Eye (tissue), 1 donor: ENCODE measurements at places on chromosomes 11 and 22.

GRCh38 chr22:31891366-31892079, 52.8 kb upstream of the YWHAH start:
- peak; percentile 75 for DNase-seq

GRCh38 chr11:21625982-21626381, 566.9 kb upstream of the ANO5 start:
- no peak for DNase-seq

DNA sequence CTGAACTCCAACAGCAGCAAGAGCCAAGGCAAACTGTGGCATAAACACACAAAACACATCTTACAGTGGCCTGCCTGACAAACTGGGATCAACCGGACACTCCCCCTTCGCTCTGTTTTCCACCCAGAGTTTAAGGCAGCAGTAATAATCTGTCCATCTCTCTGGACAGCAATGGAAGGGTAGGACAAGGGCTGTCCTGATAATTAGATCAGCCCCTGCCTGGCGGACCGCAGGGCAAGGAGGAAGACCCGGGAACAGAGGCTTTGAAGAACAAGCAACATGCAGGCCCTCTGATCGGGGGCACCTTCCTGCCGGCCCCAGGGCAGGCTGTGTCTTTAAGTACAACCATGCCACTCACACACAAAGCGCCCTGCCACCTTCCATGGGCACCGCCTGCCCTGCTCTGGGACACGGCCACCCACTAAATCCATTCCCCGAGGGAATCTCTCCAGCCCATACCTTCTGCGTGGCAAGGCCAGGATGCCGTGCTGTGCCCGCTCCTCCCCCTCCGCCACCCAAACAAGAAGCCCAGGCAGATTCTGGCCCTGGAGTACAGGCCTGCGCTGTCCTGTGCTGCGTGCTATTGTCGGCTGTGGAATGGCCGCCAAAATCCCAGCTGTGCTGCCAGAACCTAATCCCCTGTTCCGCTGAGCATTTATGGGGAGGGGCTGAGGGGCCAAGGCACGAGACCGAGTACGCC, 38.8 kb downstream of the NUMA1 start:
- DNase-seq = peak; percentile 93

DNA sequence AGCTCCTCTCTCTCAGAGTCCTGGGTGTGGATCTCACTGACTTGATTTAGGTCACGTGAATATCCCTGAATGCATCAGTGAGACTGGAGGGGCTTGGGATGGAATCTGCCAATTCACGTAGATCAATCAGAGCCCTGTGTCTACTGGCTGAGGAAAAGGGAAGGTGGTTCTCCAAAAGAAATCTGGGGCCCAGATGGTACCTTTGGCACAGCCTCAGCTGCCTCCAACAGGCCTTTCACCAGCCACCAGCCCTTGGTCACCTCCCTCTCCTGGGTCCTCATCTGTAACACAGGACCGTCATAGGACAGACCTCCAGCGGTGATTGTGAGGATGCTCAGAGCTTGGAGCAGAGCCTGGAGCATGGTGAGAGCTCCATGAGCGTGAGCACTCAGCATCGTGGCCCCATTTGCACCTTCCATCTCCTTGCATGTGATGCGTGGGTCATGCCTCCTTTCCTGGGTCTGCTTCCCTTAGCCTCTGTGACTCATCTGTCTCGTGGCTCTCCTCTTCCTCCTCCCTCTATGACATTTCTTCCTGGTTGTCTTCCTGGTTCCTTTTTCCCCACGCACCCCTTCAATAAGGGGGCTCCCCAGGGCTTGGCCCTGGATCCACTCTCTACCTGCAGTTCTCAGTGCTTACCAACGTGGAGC, 7.5 kb upstream of the MIEF1 start:
- no peak for DNase-seq

DNA sequence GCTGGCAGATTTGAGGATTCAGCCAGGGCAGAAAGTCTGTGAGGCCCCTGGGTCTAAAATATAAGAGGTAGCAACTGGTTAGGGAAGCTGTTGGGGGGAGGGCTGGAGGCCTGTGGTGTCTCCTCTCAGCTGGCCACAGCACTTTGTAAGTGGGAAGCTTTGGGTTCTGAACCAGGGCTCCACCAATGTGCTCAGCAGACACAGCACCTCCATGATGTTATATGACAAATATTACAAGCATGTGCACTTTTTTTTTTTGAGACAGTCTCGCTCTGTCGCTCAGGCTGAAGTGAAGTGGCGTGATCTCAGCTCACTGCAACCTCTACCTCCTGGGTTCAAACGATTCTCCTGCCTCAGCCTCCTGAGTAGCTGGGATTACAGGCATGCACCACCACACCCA, 8.0 kb downstream of the ARHGAP1 start:
- no peak for DNase-seq

GRCh38 chr11:115644856-115645255, 140.6 kb upstream of the CADM1 start:
- peak; percentile 63 for DNase-seq

- no peak for DNase-seq
Observed at GRCh38 chr11:134604886-134605285, 192.8 kb upstream of the B3GAT1 start.

DNA sequence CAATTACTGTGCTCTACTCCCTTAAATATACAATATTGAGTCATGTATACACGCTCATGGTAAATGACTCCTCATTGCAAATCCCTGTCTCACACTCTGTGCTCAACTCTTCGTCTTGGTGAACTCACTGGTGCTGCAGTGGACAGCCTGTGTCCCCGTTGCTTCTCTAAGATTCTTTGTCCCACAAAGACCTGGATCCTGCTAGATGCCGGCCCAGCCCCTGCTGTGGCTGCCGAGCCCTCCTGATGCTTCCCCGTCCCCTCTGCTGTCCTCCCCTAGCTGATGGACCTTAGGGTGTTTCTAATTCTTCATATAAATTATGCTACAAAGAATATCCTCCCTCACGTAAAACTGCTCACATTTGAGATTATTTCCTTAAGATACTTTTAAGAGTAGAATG, 5.5 kb downstream of the APOL2 start:
- DNase-seq = no peak

DNA sequence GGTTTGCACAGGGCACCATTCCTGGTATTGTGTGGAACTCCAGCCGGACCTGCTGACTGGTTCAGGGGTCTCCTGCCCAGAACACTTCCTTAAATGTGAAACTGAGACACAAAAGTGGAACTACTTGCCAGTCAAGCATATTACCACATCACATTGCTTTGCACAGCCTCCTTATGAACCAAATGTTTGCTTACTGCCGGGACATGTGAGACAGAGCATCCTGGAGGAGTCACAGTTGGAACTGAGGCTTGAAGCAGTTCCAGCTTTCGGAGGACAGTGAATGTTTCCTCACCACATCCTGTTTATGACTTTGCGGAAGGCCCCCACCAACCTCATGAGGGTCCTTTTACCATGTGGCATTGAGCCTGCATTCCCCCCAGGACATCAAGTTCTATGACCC, 105.8 kb upstream of the ARHGAP42 start:
- DNase-seq = no peak

DNA sequence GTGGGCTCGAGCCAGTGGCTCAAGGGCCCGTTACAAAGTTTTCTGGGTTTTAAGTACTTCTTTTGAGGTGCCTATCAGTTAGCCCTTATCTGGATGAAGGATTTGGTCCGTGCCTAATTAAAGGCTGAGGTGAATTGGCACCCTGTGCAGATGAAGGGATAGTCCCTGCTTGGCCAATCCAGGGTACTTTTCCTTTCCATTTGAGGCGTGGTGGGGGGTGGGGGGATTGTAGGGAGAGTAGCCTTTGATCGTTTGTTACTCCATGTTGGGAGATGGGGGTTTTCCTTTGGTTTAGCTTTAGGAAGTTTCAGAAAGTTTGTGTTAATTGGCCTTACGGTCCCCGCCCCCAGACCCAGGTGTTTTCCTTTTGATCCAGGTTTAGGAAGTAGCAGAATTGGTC, 170.8 kb downstream of the DDX10 start:
- no peak for DNase-seq

DNA sequence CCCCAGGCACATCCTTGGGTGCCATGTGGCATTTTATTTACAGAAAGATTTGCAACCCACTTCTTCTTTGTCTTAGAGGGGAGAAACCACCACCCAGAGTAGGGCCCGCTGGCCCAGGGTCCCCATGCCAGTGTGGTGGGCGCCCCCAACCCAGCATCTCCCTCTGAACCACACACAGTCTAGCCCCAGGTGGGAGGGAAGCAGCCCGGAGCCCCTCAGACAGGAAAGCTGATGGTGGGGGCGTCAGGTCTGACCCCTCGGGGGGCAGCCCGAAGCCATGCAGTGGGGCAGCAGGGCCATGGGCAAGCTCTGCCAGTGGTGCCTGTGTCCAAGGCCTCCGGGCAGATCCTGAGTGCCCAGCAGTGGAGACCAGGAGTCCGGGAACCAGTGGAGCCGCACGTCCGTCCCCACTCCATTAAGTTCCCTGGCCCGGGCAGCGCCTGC, 11.7 kb downstream of the TRPM5 start:
- DNase-seq = no peak

GRCh38 chr11:110076371-110076965, 16.7 kb upstream of the ZC3H12C start:
- peak; percentile 58 for DNase-seq
